Mesothelial cell of epicardium (in vitro differentiated cells): ENCODE measurements at places on chromosomes 2 and 18. TPM values are rescaled to one million over a fixed set of nuclear protein-coding genes. Genes with fewer than 3 reads are reported as not detected.
A peak's percentile ranks its signal among the peaks of the same experiment; 100 is the strongest.

- no peaks in the 10 kb centered on the region for H3K27me3 ChIP-seq
- no peak for DNase-seq
- no peak overlapping the region for H3K4me3 ChIP-seq
- H3K27ac ChIP-seq = no peak overlapping the region
Observed at GRCh38 chr18:45962461-45962860, 4.7 kb downstream of the EPG5 start.

DNA sequence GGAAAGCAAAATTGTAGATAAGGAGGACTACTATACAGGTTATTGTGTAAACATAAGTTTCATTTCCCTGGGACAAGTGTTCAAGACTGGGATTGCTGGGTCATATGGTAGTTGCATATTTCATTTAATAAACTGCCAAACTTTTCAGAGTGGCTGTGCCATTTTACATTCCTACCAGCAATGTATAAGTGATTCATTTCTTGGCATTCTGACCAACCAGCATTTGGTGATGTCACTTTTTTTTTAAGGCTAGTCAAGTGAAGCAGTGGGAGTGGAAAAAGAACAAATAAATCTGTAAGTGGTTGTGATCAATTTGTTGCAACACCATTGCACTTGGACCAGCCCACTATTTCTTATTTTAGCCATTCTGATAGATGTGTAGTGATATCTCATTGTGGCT is 5.2 kb upstream of the CHCHD5 start:
- H3K27me3 ChIP-seq = no peaks in the 10 kb centered on the region
- H3K36me3 ChIP-seq = peaks cover 9% of the 10 kb centered on the region
- no peak for DNase-seq
- H3K4me1 ChIP-seq = peaks cover 5% of the 10 kb centered on the region

GRCh38 chr2:226656367-226656766 is 143.3 kb downstream of the IRS1 start:
- H3K27me3 ChIP-seq = no peaks in the 10 kb centered on the region
- H3K36me3 ChIP-seq = no peaks in the 10 kb centered on the region
- no peak overlapping the region for H3K4me3 ChIP-seq
- peak overlapping the region; percentile 60 for H3K27ac ChIP-seq

GRCh38 chr2:222295368-222296062 is 3.3 kb downstream of the PAX3 start:
- H3K4me1 ChIP-seq = peaks cover 18% of the 10 kb centered on the region
- peak overlapping the region; percentile 30 for H3K27ac ChIP-seq
- no peaks in the 10 kb centered on the region for H3K36me3 ChIP-seq
- peaks cover 99% of the 10 kb centered on the region for H3K27me3 ChIP-seq
- H3K4me3 ChIP-seq = no peak overlapping the region
- DNase-seq = no peak

DNA sequence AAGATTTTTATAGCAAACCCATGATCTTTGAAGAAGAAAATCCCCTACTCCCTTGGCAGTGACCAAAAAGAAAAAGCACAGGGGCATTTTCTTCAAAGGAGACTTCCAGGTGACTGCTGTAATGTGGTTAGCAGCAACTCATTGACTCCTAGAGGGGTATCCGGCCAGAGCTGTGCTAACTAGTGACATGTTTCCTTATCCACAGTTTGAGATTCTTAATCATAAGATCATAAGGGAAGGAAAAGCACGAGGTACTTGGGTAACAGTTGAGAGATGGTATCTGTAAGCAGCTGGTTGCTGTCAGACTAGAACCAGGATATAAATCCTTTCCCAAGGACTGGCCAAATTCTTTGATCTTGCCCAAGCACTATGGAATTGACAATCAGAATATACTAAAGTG is 124.7 kb downstream of the MREG start:
- no peak overlapping the region for H3K4me3 ChIP-seq
- peaks cover 52% of the 10 kb centered on the region for H3K4me1 ChIP-seq
- H3K27ac ChIP-seq = peak overlapping the region; percentile 55
- no peak for DNase-seq

DNA sequence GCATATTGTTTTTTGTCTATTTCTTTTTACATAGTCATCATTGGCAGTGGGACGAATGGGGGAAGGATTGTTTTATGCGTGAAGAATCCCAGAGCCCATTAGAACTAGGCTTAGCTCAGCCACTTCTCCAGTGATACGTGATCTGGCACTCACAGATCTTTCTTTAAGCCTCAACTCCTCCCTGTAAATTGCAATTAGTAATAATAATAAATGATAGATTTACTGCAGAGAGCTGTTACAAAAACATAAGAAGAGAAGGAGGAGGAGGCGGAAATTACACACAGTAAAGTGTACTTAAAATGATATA is 629.3 kb downstream of the NRXN1 start:
- no peaks in the 10 kb centered on the region for H3K27me3 ChIP-seq
- peaks cover 34% of the 10 kb centered on the region for H3K4me1 ChIP-seq
- no peak for DNase-seq
- H3K27ac ChIP-seq = no peak overlapping the region
- no peaks in the 10 kb centered on the region for H3K36me3 ChIP-seq

DNA sequence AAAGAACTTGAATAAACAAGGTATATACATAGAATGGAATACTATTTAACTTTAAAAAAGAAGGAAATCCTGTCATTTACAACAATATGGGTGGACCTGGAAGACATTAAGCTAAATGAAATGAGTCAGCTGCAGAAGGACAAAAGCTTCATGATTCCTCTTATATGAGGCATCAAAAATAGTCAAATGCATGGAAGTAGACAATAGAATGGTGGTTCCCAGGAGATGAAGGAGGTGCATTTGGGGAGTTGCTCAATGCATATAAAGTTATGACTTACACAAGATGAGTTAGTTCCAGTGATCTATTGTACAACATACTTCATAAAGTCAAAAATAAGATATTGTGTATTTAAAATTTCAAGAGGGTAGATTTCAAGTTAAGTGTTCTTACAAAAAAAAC is 426.1 kb upstream of the UBE2E3 start:
- H3K27ac ChIP-seq = no peak overlapping the region
- no peaks in the 10 kb centered on the region for H3K4me1 ChIP-seq
- H3K36me3 ChIP-seq = peaks cover 2% of the 10 kb centered on the region
- H3K27me3 ChIP-seq = no peaks in the 10 kb centered on the region
- no peak overlapping the region for H3K4me3 ChIP-seq

DNA sequence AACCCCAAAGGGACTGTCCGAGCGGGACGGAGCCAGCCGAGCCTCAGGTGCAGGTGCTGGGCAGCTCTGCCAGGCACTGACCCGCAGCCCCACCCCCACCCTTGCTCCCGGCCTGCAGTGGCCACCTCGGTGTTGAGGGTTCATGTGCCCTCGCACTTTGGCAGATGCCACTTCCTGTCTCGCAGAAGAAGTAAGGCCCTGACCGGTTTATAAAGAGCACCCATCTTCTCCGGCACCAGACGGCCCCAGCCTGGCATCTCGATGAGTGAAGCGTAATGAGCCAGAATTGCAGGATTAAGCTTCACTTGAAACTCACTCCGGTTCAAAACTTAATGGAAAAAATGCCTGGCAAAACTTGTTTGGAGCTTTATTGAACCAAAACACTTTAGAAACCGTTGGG is 10.9 kb upstream of the NFATC1 start:
- DNase-seq = no peak
- no peak overlapping the region for H3K4me3 ChIP-seq
- H3K4me1 ChIP-seq = peaks cover 3% of the 10 kb centered on the region
- H3K36me3 ChIP-seq = no peaks in the 10 kb centered on the region
- peaks cover 28% of the 10 kb centered on the region for H3K27me3 ChIP-seq

GRCh38 chr2:151983221-151983620 is 115.6 kb downstream of the CACNB4 start:
- H3K27me3 ChIP-seq = no peaks in the 10 kb centered on the region
- H3K36me3 ChIP-seq = no peaks in the 10 kb centered on the region
- H3K4me1 ChIP-seq = peaks cover 7% of the 10 kb centered on the region
- DNase-seq = no peak

- H3K27ac ChIP-seq = no peak overlapping the region
- H3K4me3 ChIP-seq = no peak overlapping the region
- H3K27me3 ChIP-seq = no peaks in the 10 kb centered on the region
- H3K36me3 ChIP-seq = no peaks in the 10 kb centered on the region
- no peak for DNase-seq
- no peaks in the 10 kb centered on the region for H3K4me1 ChIP-seq
Observed at GRCh38 chr18:56841836-56842235, 190.7 kb downstream of the WDR7 start.

- no peaks in the 10 kb centered on the region for H3K27me3 ChIP-seq
- no peak for DNase-seq
- H3K27ac ChIP-seq = no peak overlapping the region
- H3K4me1 ChIP-seq = peaks cover 28% of the 10 kb centered on the region
Observed at GRCh38 chr18:3648200-3648599, 198.2 kb downstream of the TGIF1 start.

- H3K36me3 ChIP-seq = peaks cover 1% of the 10 kb centered on the region
- no peaks in the 10 kb centered on the region for H3K27me3 ChIP-seq
Observed at GRCh38 chr2:221551864-221552263, 20.2 kb downstream of the EPHA4 start.

DNA sequence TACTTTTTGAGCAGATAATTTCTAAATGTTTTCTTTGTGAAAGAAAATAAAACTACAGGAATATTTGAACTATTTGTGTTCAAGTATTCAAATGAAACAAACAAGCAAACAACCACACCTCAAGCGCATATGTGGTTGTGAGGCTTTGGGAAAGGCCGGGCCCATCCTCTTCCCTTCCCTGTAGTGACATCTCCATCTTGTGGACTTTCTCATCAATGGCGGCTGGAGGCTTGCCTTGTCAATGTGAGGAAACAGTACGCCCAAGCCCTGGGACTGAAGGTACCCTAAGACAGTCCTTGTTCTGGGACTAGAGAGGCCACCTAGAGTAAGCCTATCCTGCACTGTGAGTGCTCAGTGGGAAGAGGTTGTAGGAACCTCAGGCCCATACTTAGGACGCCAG is 166.8 kb downstream of the TPGS2 start:
- no peaks in the 10 kb centered on the region for H3K27me3 ChIP-seq
- H3K4me3 ChIP-seq = no peak overlapping the region

DNA sequence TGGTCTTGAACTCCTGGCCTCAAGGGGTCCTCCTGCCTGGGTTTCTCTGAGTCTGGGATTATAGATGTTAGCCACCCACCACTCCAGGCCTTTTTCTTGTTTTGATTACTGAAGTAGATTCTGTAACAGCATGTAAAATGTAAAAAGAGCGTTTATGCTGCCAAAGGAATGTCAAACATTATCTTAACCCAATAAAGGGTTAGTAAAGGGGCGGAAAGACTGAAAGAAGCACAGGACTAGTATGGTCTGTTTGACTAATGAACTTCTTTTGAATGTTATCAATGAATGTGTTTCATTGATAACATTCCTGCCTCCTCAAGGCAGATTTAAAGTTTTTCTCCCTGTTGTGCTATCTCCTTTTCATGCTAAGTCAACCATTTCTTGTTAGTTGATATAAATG is 29.4 kb downstream of the GPD2 start:
- peak overlapping the region; percentile 83 for H3K27ac ChIP-seq
- H3K4me3 ChIP-seq = no peak overlapping the region
- no peaks in the 10 kb centered on the region for H3K36me3 ChIP-seq
- H3K27me3 ChIP-seq = no peaks in the 10 kb centered on the region
- H3K4me1 ChIP-seq = peaks cover 26% of the 10 kb centered on the region

GRCh38 chr18:28005164-28005563 is 171.8 kb downstream of the CDH2 start:
- H3K27me3 ChIP-seq = no peaks in the 10 kb centered on the region
- DNase-seq = no peak
- H3K4me1 ChIP-seq = peaks cover 4% of the 10 kb centered on the region
- H3K27ac ChIP-seq = no peak overlapping the region
- H3K36me3 ChIP-seq = peaks cover 2% of the 10 kb centered on the region

- no peak overlapping the region for H3K4me3 ChIP-seq
- peaks cover 2% of the 10 kb centered on the region for H3K36me3 ChIP-seq
- no peak overlapping the region for H3K27ac ChIP-seq
- no peaks in the 10 kb centered on the region for H3K27me3 ChIP-seq
- no peak for DNase-seq
- no peaks in the 10 kb centered on the region for H3K4me1 ChIP-seq
Observed at GRCh38 chr2:27808418-27808817, 36.9 kb downstream of the MRPL33 start.

DNA sequence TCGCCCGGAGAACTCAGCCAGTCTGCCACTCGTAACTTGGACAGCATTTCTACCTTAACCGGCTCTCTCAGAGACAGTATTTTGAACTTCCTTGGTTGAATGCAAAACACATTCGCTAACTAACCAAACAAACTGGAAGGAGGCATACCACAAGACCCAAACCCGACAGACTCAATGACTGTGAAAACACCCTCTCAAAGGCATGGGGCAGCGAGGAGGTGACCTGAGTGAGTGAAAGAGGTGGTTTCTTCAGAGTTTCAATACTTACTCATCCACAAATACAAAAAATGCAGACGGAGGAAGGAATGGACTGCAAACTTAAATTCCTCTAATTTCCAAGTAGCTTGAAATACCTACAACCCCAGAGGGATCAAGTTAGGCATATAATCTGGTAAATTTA is 132.9 kb downstream of the GAREM1 start:
- H3K27me3 ChIP-seq = no peaks in the 10 kb centered on the region
- H3K36me3 ChIP-seq = no peaks in the 10 kb centered on the region
- H3K4me1 ChIP-seq = no peaks in the 10 kb centered on the region
- no peak overlapping the region for H3K27ac ChIP-seq
- no peak overlapping the region for H3K4me3 ChIP-seq

- no peak overlapping the region for H3K27ac ChIP-seq
- no peak for DNase-seq
- H3K27me3 ChIP-seq = no peaks in the 10 kb centered on the region
Observed at GRCh38 chr2:23553561-23553960, 168.6 kb downstream of the KLHL29 start.

- H3K27ac ChIP-seq = no peak overlapping the region
- no peak for DNase-seq
- H3K27me3 ChIP-seq = no peaks in the 10 kb centered on the region
- peaks cover 3% of the 10 kb centered on the region for H3K4me1 ChIP-seq
Observed at GRCh38 chr2:175147186-175147585, 20.8 kb downstream of the ATF2 start.

DNA sequence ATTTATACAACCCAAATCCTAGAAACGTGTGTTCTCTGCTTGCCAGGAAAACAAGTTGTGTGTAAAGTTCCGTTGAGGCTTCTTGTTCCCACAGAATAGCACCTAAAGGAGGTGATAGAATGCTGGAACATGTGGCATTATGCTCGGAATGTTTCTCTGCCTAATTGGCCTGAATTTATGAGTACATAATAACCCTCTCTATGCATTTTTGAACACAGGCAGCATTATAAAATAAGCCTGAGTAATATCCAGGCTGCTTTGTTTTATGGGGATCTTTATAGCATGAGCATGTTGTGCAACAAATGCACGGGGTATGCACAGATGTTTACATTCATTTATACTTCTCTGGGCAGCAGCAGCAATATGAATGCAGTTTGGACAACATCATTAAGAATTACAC is 385.7 kb downstream of the MBD2 start:
- no peaks in the 10 kb centered on the region for H3K36me3 ChIP-seq
- H3K27me3 ChIP-seq = no peaks in the 10 kb centered on the region
- no peak overlapping the region for H3K27ac ChIP-seq
- H3K4me3 ChIP-seq = no peak overlapping the region

GRCh38 chr2:61135510-61135909 is 26.5 kb upstream of the C2orf74 start:
- H3K36me3 ChIP-seq = no peaks in the 10 kb centered on the region
- H3K4me3 ChIP-seq = no peak overlapping the region

GATA6 gene
- 99.0 to 108 TPM (median 106 TPM) in 3 replicates for total RNA-seq

ANKRD29 gene
- total RNA-seq = 2.3 to 2.9 TPM (median 2.4 TPM) in 3 replicates

SERPINB3 gene
- total RNA-seq = not detected in 3 replicates

GKN1 gene
- not detected in 3 replicates for total RNA-seq

CD8A gene
- total RNA-seq = 0.31 to 0.38 TPM (median 0.36 TPM) in 3 replicates

CHCHD5 gene
- total RNA-seq = 32.3 to 33.2 TPM (median 32.4 TPM) in 3 replicates

PRKCE gene
- total RNA-seq = 18.1 to 18.5 TPM (median 18.4 TPM) in 3 replicates

TXNL1 gene
- total RNA-seq = 75.9 to 77.3 TPM (median 76.9 TPM) in 3 replicates

KCNS3 gene
- 2.4 to 3.1 TPM (median 2.7 TPM) in 3 replicates for total RNA-seq

CHST10 gene
- total RNA-seq = 25.1 to 27.8 TPM (median 25.8 TPM) in 3 replicates

TNFRSF11A gene
- 0.38 to 0.89 TPM (median 0.83 TPM) in 3 replicates for total RNA-seq

MRPL33 gene
- 48.3 to 54.5 TPM (median 54.4 TPM) in 3 replicates for total RNA-seq

EMILIN2 gene
- 30.2 to 31.3 TPM (median 30.2 TPM) in 3 replicates for total RNA-seq

NAPG gene
- 24.0 to 27.2 TPM (median 26.1 TPM) in 3 replicates for total RNA-seq

CRYGA gene
- total RNA-seq = not detected in 3 replicates

GPR39 gene
- 0.07 to 0.47 TPM (median 0.31 TPM) in 3 replicates for total RNA-seq
